ENCODE measurements at places on chromosomes 1 and 21.

DNA sequence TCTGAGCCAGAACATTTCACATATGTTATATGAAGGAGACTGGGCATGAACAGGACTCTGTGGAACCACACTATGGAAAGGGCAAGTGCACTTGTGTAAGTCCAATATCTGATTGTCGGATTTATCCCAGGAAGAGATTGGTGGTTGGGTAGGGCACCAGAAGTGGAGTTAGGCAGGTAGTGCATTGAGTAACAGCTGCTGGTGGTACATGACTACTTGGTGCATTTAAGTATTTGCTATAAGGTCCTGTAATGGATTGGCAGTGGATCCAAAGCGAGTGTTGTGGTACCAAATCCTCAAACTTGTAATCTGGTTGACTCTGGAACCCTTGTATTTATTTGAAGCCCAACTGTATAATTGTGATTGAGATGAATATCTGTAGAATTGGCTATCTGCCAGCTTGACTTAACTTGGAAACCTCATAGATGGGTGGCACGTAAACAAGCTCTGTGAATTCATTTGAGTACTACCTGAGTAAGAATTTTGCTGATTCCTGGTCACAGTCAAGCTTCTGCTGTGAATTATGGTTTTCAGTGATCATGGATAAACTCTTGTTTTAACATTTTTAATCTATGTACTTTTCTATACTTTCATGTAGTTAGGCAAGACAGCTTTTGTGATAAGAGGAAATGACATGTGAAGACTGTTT lies 21.1 kb downstream of the UBAP2L start:
- no peak for DNase-seq

DNA sequence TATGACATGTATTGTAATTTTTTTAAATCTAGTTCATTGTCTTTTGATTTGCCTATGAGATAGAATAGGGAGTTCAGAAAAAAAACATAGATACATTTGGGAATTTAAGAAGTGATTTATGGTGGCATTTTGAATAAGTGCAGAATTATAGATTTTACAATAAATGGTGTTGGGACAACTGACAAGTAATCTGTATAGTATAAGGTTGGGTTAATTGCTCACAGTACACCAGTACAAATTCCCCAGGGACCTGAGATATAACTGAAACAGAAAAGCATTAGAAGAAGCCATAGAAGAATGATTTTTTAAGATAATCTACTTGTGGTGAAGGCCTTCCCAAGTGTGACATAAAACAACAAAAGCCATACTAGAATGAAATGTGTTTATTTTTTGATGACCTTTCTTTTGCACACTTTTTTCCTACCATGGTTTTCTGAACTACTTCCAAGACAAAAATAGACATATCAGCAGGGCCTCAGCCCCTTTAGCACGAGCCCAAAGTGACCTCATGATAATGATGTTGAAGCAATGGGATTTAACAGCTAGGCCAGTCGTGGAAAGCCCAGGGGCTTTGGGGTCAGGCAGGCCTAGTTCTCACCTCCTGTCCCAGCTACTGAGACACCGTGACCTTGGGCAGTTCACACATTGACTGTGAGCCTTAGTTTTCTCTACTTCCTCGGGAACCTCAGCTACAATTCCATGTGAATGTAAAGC lies 87.4 kb downstream of the GREM2 start:
- DNase-seq = no peak

GRCh38 chr1:3663999-3664699 lies 11.8 kb downstream of the TP73 start:
- no peak for DNase-seq

GRCh38 chr1:36534711-36535412 lies 52.1 kb upstream of the CSF3R start:
- no peak for DNase-seq

GRCh38 chr1:36389999-36390398 lies 4.3 kb upstream of the STK40 start:
- peak; percentile 75 for DNase-seq

DNA sequence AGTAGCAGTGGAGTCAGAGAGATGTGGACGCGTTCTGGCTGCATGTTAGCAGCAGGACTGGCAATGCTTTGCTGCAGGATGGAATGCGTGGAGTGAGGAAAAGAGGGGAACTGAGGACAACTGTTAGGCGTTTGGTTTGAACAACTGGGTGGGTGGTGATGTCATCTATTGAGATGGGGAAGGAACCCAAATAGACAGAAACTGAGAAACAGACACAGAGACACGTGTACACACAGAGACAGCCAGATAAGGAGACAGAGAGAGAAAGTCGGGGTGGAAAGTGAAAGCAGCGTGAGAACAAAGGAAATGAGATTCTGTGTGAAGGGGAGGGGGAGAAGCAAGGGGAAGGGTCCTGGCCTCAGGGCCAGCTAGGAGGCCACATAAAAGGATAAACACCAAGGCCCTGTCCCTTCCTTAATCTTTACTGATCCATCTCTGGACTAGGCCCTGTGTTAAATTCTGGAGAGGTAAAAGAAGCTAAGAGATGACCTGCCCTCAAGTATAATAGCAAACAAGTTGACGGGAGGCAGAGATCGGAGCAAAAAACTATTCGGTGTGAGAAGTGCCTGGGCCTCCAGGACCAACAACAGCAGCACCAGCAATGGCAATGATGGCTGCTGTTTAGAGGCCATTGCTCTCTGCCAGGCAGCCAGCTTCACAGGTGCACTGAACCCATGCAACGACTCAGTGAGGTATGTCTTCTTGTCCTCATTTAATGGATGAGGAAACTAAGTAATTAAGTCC lies 31.6 kb downstream of the VWA5B1 start:
- peak; percentile 24 for DNase-seq

- DNase-seq = no peak
These were observed 5.7 kb upstream of the TRAF5 start for GRCh38 chr1:211320980-211321379.

- DNase-seq = no peak
These were observed 999.4 kb downstream of the KCNT2 start for GRCh38 chr1:195608883-195609282.

DNA sequence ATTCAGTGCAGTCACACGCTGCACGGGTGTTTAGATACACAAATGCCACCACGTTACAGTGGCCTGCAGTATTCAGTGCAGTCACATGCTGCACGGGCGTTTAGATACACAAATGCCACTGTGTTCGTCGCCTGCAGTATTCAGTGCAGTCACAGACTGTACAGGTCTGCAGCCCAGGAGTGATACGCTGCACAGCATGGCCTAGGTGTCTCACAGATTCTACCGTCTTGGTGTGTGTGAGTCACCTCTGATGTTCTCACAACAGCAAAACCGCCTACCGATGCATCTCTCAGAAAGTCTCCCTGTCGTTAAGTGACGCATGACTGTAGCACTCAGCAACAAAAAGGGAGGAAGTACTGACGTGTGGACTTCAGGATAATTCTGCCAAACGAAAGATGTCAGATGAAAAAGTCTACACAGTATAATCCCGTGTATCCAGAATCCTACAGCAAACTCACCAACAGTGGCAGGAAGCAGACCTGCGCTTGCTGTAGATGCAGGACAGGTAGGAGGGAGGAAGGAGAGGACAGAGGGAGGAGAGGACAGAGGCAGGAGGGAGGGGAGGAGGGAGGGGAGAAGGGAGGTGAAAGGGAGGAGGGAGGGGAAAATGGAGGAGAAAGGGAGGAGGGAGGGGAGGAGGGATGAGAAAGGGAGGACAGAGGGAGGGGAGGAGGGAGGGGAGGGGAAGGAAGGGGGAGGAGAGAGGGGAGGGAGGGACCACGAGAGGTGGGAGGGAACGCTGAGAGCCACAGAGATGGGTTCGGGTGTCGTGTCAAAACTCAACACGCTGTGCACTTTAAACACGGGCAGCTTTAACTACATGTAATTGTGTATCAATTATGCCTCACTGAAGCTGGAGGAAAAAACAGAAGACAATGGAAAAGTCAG lies 36.3 kb upstream of the PCBP3 start:
- DNase-seq = no peak

DNA sequence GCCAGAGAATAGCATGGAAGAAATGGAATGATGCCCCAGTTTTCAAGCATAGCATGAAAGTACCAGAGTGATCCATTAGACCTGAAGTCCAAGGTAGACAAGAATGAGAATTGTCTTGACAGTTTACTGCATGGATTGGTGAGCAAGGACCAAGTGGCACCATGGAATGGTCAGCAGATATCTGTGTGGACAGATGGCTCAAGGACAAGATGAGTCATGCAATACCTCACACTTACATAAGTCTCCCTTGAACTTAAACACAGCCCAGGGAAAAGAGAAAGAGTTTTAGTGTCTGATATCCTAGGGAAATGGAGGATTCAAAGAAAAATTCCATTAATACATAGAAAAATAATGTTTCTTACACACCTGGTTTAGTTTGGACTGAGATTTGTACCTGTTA lies 195.2 kb downstream of the MRPL39 start:
- peak; percentile 34 for DNase-seq

DNA sequence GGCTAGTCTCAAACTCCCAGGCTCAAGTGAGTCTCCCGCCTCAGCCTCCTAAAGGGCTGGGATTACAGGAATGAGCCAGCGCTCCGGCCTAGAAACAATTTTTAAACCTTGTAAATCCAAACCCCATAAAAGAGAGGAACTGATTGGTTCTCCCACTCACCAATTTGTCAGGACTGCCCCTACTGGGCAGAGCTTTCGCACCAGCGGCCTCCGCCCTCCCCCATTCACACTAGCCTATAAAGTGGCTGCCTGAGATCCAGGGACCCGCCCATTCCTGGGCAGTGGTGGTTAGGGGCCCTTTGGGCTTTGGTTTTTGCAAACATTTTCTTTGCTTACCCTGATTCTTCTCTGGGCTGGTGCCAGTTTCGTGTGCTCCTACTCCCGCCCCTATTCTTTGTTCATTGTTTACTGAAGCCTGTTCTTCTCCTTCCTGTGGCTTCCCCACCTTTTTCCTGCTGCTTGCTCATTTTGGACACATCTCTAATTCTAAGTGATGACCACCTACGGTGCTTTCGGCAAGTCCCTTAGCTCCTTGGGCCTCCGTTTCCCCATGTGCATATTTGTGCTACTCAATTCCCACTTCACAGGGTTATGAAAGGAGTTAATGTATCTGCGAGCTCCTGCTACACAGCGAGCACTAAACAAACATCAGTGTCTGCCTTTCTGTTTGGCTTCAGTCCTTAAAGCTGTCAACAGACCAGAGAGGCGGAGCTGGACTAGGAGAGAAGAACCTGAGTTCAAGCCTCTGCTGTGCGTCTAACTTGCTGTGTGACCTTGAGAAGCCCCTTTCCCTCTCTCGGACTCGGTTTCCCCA lies 39.8 kb upstream of the CLIC4 start:
- peak; percentile 64 for DNase-seq

- DNase-seq = peak; percentile 97
These were observed 5.3 kb downstream of the CREG1 start for GRCh38 chr1:167548059-167548932.

- no peak for DNase-seq
These were observed 598.4 kb downstream of the ADGRL2 start for GRCh38 chr1:82399093-82399492.

GRCh38 chr1:89692601-89693521 lies 59.9 kb downstream of the LRRC8C start:
- peak; percentile 68 for DNase-seq

DNA sequence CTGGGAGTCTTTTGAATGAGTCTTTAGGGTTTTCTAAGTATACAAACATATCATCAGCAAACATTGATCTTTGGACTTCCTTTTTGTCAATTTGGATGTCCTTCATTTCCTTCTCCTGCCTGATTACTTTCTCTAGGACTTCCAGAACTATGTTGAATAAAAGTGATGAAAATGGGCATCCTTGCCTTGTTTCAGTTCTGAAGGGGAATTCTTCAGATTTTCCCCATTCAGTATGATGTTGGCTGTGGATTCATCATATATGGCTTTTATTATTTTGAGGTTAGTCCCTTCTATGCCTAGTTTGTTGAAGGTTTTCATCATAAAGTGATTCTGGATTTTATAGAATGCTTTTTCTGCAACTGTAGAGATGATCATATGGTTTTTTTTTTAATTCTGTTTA lies 42.0 kb downstream of the KMO start:
- peak; percentile 59 for DNase-seq

DNA sequence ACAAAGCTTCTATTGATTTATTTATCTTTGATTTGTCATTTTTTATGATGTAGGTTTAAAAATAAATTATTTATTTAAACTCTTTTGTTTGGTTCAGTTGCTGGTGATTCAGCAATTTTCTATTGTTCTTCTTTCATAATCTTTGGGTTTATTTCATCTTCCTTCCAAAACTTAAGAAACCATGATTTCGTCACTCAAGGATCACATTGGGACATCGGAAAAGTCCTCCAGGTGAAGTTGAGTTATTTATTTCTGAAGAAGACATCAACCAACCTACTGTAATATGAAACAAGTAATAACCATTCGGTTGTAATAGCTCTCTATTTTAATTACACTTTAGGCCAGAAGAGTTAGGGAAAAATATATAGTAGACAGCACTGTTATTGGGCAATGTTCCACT lies 23.0 kb upstream of the WLS start:
- no peak for DNase-seq

- no peak for DNase-seq
These were observed 342.5 kb downstream of the SEC16B start for GRCh38 chr1:177627148-177627910.

DNA sequence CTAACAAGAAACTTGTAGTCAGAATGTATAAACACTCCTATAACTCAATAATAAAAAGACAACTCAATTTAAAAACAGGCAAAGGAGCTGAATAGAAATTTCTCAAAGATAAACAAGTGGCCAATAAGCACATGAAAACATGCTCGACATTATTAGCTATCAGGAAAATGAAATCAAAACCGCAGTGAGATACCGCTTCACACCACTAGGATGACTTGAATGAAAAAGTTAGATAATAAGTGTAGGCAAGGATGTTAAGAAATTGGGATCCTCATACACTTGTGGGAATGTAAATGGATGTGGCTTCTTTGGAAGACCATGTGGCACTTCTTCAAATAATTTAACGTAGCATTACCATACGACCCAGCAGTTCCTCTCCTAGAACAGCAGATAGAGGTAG lies 8.9 kb downstream of the RALGPS2 start:
- no peak for DNase-seq

DNA sequence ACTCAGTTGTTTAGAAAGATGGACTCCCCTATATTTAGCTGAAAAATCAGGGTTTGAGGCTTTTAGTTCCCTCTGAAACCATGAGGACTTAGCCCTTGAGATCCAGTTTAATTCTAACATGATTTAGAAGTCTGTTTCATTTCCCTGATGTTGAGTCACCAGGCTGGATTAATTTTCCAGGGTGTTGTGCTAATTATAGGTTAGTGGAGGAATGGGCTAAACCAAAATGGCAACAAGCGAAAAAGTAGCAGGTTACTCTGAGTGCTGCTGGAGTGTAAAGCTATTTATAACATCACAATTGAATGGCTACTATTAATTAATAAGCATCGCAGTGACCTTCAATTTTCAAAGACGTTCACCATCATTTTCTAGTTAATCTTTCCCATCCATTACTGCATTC lies 15.5 kb upstream of the USP24 start:
- no peak for DNase-seq

DNA sequence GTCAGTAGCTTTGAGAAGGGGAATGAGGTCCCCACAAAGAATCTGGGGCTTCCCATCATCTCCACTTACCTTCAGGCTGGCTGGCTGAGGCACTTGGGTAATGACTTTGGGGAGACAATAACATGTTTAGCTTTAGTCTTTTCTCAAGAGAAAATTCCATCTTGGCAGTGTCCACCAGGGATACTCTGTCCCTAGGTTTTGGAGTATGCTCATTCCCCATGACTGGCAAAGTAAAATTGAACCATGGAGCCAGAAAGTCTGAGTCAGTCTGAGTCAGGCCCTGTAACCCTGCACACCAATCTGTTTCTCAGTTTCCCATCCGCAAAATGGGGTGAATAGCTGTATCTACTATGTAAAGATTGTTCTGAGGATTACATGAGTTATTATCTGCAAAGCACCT lies 28.2 kb downstream of the RUNX1 start:
- no peak for DNase-seq

GRCh38 chr1:175885326-175885725 lies 141.9 kb upstream of the TNR start:
- no peak for DNase-seq
